ENCODE measurements at places on chromosomes 16 and 17. TPM values are rescaled to one million over a fixed set of nuclear protein-coding genes. Genes with fewer than 3 reads are reported as not detected.
A peak's percentile ranks its signal among the peaks of the same experiment; 100 is the strongest.

DNA sequence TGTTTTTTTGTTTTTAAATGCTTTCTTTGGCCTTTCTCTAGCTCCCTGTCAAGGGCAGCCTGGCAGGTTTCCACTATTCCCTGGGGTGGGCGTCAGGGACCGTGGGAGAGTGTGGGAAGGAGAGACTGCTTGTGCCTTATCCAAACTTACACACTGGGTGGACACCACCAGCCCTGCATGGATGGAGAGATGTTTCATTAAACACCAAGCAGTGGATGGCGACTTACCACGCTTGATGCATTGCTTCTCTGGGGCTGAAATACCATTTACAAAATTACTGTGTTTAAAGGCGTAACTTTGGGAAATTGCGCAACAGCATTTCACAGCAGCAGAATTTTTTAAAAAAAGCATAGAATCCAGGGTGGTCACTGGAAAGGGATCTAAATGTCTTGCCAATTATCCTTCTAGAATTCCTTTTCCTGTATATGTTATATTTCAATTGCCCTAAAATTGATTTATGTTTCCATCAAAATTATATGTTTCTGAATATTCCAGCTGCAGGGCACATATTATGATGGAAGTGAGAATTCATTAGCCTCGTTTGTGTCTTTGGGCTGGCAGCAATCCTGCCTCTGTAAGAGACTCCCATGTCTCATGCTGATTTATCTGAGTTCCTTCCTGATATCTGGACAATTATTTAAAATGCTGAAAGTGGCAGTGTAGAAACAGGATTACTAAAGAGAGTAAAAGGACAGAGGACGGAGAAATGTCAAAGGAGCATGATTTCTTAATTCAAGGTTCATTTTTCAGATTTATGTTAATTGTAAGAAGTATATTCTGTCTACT, 247.3 kb downstream of the GRIN2A start:
- no peak for DNase-seq

GRCh38 chr17:60920107-60920506, 242.5 kb downstream of the BCAS3 start:
- no peak for DNase-seq

GRCh38 chr16:82808036-82808435, 181.3 kb downstream of the CDH13 start:
- no peak for DNase-seq

- no peak for DNase-seq
Observed at GRCh38 chr17:30207655-30208054, 27.8 kb downstream of the SLC6A4 start.

GRCh38 chr16:19884611-19885450, at the start of gene GPRC5B:
TSS of gene GPRC5B (minus strand) at chr16:19884848. CDS start at chr16:19872845, 12,003 bp downstream.
- DNase-seq = peak; percentile 33

Gene CISD3
- 47.7 TPM for polyA plus RNA-seq

Gene RAB37
- 14.3 TPM for polyA plus RNA-seq

Gene HSPB9
- polyA plus RNA-seq = 0.40 TPM

DNA sequence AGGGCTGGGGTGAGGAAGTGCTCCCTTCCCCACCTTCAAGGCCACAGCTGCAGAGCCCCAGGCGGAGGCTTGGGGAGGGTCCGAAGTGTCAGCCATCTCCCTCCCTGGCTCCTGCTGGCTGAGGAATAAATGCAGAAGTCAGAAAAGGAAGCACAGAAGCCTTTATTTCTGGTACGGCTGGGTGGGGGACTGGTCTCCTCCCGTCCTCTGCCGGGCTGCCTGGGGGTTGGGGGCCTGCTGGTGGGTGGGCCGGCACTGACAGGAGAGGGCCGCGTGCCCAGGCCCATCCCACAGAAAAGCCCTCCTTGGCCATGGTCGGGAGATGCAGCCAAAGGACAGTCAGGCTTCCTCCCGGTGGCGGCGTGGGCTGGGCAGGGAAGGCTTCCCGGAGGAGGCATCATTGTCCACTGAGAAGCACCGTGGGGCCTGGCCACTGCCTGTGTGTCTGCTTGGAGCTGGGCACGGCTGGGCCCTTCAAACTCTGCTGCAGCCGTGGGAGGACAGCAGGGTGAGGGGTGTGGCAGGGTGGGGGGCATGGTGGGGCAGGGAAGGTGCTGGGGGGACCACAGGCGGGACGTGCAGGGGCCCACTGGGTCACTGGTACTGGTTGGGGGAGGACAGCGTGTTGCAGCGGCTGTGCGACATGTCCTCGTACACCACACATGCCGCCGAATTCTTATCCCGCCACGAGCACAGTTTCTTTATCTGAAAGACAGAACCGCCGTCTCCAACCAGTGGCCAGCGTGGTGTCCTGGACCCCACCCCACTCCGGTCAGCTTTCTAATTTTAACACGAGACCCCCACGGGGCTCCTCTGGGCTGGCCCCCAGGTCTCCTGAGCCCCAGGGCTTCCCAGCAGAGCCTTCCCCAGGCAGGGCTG, 2.4 kb downstream of the CD7 start:
- DNase-seq = no peak

- DNase-seq = peak; percentile 26
Observed at GRCh38 chr17:48374650-48375230, 55.3 kb downstream of the SKAP1 start.

Gene KRT15
- 0.79 TPM for polyA plus RNA-seq

- peak; percentile 25 for DNase-seq
Observed at GRCh38 chr17:66625311-66625767, 209.6 kb upstream of the CACNG5 start.

Measured in large intestine (tissue), 12 donors.